ENCODE measurements at places on chromosomes 2 and 18.

- DNase-seq, result no peak
Observed at GRCh38 chr18:46433121-46433826, 223.7 kb downstream of the LOXHD1 start.

GRCh38 chr2:10343658-10344057, 41.0 kb downstream of the HPCAL1 start:
- DNase-seq, result no peak

DNA sequence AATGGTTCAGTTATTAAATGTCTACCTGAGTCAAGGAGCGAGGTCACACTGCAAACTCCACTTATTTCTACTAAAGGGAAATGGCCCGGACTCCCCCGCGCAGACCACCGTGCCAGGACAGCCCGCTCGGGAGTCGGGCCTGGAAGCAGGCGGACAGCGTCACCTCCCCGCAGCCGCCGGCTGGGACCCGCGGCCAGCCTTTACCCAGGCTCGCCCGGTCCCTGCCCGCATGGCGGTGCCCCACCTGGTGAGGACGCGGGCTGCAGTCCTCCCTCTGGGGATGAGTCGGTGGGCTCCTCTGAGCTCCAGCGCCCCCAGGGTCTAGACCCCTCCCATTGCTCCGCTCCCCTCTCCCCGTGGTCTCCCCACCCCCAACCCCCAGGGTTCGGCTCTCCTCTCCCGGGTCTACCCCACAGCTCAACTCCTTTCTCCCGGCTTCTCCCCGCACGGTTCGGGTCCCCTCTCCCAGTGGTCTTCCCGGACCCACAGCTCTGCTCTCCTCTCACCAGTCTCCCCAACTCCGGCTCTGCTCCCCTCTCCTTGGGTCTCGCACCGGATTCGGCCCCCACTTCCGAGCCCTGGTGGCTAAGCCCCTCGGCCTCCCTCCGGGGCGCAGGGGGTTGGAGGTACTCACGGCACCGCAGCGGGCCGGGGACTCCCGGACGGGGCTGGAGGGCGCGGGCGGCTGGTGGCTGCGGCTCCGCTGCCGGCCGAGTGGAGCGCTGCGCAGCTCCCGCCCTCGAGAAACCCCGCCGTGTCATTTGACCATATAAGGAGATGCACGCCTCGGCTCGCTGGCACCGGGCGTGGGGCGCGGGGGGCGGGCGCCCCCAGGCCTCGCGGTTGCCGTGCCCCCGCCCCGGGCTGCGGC, at the start of gene FHL2:
FHL2 (minus strand) TSS at position 716 of the 871 bp plus-strand sequence. CDS start 12,535 bp downstream, outside the sequence.
- peak; percentile 47 for DNase-seq

GRCh38 chr2:104851291-104852089, 2.4 kb upstream of the POU3F3 start:
- no peak for DNase-seq

GRCh38 chr2:152632736-152633135, 84.5 kb downstream of the PRPF40A start:
- no peak for DNase-seq

DNA sequence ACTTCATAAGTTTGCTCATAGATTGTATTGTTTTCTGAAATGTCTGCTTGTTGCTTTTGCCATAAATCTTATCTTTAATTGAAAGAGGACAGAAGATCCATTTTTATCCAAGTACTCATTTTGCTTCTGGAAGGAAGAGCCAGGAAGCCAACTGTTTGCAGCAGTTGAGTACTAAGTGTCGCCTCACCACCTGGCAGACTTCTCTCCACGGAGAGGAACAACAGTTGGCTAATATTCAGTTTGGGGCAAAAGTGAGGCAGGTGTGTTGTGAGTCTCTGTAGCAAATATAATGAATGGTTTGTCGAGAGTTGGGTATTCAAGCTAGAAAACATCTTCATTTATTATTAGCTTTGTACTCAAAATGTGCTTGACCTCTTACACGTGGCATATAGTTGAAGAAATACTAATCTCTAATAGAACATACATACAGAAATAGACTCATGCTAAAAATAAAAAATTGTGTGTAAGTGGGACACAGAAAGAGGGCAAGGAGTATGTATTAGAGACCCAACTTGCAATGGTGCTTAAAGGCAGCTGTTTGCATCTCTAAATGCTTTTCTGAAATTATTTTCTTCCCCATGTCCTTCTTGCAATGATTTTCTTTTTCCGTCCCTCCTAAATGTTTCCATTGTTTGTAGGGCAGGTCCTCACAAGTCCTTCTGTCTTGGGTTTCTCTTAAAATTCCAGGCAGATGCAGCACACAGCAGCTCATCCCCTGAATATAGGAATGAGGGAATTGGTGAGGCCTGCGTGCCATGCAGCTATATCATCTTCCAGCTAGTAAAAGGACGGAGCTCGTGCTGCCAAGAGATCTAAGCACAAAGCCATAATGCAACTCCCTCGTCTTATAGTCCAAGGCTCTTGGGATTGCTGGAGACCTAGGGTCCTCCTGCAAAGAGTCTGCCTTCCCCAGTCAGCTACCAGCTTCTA, 44.8 kb upstream of the MAP3K20 start:
- no peak for DNase-seq

DNA sequence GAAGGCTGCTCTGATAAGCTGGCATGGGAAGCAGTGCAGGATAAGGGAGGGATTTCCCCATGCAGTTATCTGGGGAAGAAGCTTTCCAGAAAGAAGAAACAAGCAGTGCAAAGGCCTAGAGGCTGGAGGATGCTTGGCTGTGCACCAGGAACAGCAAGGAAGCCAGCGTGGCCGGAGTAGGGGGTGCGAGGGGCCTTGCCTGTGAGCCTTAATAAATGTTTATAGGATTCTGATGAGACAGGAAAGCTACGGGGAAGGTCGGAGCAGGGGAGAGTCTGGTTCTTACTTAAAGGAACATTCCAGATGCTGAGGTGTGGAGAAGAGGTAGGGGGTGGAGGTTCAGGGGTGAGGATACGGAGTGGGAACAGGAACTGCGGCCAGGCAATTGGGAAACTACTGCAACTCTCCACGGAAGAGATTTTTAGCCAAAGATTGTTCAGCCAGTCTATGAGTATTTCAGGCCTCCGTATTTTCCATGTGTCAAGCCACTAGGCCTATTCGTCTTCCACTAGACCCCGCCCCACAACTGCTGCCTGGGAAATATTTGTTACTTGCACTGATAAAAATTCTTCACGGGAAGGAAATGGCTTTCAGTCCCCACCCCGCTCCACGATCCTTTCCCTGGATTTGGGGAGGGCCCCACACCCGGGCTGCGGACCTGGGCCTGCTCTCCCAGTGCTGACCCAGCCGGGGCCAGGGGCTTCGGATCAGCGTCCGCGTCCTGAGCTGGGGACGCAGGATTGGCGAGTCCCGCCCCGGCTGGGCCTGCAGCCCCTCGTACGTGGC, 516 bp downstream of the EIF2AK2 start:
- peak; percentile 31 for DNase-seq

DNA sequence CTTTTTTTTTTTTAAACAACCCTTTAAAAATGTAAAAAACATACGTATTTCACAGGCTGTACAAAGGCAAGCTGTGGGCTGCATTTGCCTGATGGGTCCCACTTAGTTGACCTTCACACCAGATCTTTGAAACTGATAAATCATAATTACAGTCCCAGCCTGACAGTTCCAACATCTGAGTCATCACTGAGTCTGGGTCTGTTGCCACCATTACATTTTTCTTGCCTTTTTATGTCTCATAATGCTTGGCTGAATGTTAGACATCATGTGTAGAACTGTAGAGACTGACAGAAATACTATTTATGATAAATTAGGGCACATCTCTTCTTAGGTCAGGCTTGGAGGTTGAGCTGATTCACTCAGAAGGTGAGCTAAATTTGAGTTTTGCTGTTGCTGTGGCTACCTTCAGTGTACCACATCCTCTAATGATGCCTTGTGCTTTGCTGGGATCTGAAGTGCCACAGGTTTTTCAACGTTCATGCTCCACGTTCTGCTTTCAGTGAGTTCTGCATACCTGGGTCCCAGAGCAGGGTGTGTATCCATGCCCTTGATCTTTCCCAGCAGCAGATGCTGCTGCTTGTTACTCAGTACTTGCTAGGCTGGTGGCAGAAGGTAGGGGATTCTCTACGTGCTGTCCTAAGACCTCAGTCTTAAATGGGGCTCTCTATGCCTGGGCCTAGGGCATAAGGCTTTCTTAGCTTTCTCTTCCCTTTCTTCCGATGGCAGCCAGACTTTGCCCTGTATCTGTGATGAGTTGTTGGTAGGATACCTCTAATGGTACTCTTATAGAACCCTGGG, 160.6 kb upstream of the SMAD7 start:
- no peak for DNase-seq

DNA sequence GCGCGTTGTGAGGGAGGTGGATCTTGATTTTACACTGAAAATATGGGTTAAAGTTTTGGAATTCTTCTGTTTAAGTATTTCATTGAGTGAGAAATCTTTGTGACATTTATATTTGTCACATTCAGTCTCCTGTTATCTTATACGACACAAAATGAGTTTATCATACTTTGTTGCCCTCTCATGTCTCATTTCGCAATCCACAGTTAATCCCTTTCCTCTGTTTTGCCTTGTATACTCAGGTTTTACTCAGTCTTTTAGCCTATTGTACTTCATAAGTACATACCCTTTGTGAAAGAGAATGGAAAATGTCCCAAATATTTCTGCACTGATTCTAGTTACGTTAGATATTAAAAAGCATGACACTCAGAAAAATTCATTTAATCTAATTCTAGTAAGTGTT, 142.7 kb downstream of the ATP9B start:
- no peak for DNase-seq

- DNase-seq, result peak; percentile 65
Observed at GRCh38 chr2:241357531-241357930, 1.4 kb downstream of the FARP2 start.

- peak; percentile 84 for DNase-seq
Observed at GRCh38 chr2:227163998-227164762, at the start of the genes COL4A3 and COL4A4. Gene COL4A3 (plus strand): TSS chr2:227164624. CDS start chr2:227164727, 103 bp downstream. Gene COL4A4 (minus strand): TSS chr2:227164205. CDS start chr2:227147483, 16,722 bp downstream.

- DNase-seq, result no peak
Observed at GRCh38 chr2:153864022-153864421, 7.7 kb upstream of the GALNT13 start.

DNA sequence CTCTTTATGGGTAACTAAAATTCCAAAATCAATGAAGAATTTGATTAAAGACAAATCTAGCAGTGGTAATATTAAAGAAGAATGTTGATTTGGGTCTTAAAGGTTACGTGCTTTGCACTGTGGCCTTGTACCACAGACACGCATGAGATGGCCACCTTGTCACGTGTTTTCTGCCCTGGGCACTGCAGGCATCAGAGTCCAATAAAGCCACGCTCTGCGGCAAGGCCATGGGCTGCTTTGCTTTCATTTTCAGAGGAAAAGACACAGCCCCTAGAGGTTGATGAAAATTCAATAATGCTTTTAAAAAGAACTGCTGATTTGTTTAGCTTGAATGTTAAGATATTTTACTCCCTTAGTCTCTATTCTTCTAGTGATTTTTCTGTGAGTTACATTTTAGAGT, 30.4 kb downstream of the AOX1 start:
- peak; percentile 41 for DNase-seq

GRCh38 chr2:46334389-46335271, 37.4 kb downstream of the EPAS1 start:
- DNase-seq, result no peak

DNA sequence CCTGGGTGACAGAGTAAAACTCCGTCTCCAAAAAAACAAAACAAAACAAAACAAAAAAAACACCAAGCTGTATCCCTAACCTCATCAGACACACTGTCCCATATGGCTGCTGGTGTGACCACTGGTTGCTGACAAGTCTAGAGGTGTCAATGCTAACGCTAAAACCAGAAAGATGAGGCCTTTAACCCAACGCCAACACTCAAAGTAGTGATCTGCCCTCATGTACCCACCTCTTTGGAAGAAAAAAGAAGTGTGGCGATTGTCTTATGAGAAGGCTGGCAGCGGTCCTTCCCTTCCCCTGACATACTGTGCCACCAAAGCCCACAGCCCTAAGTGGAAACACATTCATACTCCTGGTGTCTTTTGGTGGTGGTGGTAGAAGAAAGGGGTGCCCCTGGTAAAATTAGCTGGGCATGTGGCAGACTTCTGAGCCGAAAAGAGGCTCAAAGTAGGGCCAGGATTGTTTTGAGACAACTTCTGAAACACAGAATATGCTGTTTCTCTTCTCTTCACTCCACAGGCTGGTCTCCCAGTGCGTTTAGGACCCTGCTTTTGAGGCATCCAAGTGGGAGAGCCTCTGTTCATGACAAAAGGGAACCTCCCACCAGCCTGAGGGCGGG, 9.8 kb downstream of the SERTAD2 start:
- peak; percentile 41 for DNase-seq

DNA sequence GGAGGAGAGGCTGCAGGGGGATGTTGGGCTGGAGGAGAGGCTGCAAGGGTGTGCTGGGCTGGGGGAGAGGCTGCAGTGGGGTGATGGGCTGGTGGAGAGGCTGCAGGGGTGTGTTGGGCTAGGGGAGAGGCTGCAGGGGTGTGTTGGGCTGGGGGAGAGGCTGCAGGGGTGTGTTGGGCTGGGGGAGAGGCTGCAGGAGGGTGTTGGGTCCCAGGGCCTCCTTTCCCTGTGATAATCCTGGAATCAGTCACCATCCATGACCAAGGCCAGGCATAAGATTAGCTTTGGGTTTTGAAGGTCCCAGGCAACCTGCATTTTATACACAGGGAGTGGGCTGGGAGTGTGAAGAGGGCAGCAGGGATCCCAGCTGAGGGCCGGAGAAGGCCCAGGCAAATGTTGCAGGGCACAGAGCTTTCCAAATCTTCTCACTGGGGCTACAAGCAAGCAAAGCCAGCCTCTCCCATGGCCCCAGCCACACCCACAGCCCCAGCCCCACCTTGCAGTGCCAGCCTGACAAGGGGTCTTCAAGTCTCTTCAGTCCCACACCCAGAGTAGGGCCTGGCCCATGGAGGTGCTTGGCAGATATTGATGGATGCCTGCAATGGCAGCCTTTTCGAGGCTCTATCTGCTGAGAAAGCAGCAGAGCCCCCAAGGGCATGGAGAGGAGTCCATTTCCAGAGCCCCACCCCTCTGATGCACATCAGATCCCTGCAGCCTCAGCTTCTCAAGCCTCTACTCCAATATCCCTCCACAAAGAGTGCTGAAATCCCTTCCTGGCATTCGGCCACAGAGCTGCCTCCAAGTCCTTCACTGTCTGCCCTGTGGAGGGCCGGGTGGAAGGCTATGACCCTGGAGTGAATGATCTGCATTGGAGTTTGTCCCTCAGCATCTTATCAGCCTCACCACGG, 50.3 kb upstream of the GLI2 start:
- DNase-seq, result no peak

DNA sequence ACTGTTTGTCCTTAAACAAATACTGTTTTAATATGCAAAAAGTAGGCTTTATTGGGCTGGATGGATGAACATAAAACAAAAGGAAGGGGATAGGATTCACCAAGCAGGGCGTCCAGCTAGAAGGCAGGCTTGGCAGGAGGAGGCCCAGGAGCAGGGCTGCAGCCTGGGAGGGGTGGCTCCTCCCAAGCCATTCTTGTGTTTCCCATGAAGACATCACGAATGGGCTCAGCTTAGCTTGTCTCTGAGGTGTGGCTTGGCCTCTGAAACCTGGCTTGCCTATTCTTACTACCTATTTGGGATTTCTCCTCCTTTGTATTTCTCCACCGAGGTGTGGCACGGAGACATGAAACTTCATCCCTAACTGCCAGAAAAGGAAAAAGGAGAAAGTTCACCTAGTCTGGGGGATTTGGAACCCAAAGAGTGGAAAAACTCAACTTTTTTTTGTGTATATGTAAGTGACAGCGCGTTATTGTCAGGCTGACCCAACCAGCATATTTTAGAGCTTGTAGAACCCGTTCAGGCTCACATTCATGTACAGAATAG, 481.9 kb upstream of the SPRED2 start:
- no peak for DNase-seq

Data from RPMI8226 (cell line).